ENCODE measurements at places on chromosomes 7 and 10.

- DNase-seq: no peak
These were observed 149.9 kb downstream of the CPED1 start for GRCh38 chr7:121138262-121138933.

- DNase-seq: peak; percentile 65
These were observed 100.6 kb downstream of the MICU1 start for GRCh38 chr10:72525277-72525676.

DNA sequence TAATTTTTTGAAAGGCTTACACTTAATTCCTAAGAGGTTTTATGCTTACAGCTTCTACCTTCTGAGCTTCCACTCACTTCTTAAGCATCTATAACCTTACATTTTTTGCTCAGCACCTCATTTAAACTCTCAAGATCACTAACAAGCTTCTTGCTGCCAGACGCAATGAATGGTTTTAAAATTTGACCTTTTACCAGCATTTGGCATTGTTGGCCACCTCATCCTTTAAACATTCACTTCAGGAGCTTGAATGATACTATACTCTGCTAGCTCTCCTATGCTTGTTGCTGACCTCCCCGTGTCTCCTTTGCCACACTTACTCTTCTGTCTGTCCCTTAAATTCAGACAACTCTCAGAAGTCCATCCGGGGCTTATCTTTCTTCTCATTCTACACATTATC lies 37.7 kb upstream of the ODAD2 start:
- DNase-seq: no peak

DNA sequence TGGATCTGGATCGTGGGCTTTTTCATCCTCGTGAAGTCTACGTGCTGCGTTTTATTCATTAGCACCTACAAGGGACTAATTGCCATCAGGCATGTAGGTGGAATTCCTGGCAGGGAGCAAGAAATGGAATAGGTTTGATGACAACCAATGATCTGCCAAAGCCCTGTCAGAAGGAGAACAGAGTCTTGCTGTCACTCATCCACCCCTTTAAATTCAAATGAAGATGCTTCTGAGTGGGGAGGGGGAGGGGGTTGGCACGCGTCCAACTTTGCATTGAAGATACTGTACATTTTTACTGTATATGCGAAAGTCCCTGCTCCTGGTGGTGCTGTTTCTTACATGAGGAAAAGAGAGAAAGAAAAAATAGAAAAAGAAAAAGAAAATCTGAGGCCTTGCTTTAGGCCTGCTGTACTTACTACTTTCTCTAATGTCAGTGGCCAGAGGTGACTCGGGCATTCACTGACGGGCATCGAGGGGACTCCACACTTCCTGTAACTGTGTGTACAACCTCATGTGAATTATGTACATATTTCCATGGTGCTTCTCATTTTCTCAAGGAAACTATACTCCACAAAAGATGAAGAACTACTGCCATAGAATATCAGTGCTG lies 569.1 kb downstream of the INHBA start:
- no peak for DNase-seq

DNA sequence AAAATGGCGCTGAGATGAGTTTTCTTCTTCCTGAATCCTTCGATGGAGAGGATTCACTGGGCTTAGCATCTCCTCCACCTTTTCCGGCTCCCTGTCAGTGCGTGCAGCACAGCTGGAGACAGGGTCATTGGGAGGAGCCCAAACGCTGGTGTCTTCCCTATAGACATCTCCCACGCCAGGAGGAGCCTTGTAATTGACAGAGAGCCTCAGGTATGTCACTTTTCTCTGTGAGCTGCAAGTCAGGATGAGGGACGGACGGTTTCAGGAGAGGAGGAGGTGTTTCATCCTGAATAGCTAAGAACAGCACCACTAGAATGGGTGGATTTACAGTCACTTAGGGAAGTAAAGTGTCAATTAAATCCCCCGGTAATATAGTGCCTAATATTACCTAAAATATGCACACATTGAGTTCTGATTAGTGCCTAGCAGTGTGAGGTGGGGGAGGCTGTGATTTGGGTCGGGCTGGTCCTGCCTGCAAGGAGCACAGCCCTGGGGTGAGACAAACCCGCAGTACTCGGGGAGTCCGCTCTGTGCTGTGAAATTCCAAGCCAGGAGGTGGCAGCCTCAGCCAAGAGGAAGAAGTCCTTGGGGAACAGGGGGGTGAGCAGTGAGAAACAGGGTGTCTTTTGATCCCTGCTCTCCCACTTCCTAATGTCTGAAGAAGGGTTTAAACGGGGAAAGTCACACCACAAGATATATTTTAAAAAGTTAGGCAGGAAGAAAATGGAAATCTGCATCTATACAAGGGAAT lies 28.2 kb downstream of the IL15RA start:
- DNase-seq: peak; percentile 67

GRCh38 chr7:93719546-93719945 lies 145.0 kb upstream of the CALCR start:
- DNase-seq: no peak

DNA sequence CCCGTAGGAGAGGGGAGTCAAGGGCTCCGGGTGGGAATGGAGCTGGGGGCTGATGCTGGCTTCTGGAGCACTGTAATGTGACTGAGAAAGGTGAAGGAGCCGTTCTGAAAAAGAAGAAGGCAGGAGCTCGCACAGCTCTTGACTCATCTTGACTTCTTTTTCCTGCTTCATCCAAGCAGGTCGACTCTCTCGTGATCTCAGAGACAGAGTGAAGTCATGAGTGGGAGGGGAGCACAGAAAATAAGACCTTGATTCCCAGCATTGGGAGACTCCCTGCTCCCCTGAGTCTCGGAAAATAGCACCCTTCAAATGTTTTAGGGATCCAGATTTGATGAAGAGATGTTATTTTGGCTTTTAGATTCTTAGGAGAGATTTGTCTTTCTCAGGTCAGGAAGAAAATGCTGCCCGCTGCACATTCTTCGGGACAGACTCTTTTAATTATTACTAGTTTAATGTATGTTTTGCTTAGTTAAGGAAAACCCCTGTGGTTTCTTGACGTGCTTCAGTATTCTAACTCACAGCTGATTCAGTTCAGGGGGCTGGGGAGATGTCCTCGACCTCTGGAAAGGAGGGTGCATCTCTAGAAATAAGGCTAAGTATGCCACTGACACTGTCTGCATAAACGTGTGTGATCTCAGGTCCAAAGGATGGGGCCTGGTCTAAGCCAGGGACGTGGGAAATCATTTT lies 34.1 kb downstream of the EGFR start:
- peak; percentile 51 for DNase-seq

DNA sequence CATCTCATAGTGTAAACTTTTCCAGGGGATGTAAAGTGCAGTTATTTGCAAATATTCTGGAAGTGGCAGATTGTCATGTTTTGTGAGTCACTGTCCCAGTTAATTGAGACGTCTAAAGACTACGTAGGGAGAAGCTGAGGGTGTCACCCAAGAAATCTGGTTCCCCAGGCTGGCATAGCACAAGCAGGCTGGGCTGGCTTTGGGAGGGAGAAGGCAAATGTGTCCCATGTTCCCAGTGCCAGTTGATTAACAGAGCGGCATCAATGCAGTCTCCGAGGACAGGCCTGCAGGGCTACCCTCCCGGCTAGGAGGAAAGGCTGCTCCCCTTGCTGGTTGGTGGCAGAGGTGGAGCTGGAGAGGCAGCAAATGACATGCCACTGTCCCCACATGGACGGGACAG lies 388.3 kb upstream of the MKI67 start:
- DNase-seq: no peak

- DNase-seq: peak; percentile 9
These were observed 101.1 kb downstream of the MAGI2 start for GRCh38 chr7:79352323-79352722.

GRCh38 chr7:13989949-13990305 lies 461 bp upstream of the ETV1 start:
- DNase-seq: no peak

GRCh38 chr7:120857588-120858573 lies at the start of gene TSPAN12:
Gene TSPAN12, minus strand, starts transcription at chr7:120858144. Its CDS starts 1,381 bp downstream, at chr7:120856763.
- peak; percentile 87 for DNase-seq

- DNase-seq: no peak
These were observed 13.4 kb upstream of the RASSF4 start for GRCh38 chr10:44946205-44946604.

DNA sequence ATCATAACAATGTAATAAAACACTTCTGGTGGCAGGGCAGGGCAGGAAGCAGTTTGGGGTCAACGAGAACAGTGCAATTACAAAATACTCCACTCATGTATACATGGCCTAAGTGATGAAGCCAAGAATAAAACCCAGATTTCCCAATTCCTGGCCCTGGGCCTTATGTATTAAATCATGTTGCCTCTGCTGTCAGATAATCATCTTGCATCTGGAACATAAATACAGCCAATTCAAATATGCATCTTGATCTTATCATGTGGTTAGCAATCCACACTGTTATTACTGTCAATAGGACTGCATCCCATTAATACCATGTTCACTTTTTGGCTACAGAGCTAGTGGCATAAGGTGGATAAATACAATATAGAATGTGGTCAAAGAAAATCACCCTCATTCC lies 186.5 kb upstream of the SLC25A13 start:
- peak; percentile 94 for DNase-seq

- no peak for DNase-seq
These were observed 21.1 kb upstream of the GPR26 start for GRCh38 chr10:123645016-123645415.

GRCh38 chr7:4240042-4240441 lies 442.1 kb upstream of the FOXK1 start:
- DNase-seq: no peak

- DNase-seq: peak; percentile 51
These were observed 16.8 kb downstream of the TRIM8 start for GRCh38 chr10:102660888-102661657.

DNA sequence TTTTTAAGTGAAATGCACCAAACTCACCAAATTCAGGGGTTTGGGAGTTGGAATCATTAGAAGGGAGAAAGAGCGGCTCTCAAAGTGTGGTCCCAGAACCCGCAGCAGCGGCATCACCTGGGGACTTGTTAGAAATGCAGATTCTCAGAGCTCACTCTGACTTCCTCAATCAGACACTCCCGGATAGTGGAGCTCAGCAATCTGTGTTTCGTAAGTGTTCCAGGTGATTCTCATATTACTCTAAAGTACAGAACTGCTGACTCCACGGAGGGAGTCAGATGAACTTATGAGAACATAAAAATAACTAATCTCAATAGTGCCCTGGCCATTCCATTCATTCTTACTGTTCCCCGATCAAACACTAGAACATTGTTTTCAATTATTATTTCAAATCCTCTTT lies 358.7 kb upstream of the MYO3A start:
- no peak for DNase-seq

GRCh38 chr10:102812231-102812876 lies 24.9 kb downstream of the CYP17A1 start:
- no peak for DNase-seq

DNA sequence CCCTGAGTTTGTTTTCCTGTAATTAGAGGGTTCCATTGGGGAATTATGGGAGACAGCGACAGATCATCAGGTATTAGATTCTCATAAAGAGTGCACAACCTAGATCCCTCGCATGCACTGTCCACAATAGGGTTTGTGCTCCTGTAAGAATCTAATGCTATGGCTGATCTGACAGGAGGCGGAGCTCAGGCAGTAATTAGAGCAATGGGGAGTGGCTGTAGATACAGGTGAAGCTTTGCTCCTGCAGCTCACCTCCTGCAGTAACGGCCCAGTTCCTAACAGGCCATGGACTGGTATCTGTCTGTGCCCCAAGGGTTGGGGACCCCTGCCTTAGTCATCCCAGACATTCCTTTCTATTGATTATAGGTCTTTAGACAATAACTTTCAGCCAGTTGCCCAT lies 894 bp upstream of the ZSCAN21 start:
- DNase-seq: no peak

DNA sequence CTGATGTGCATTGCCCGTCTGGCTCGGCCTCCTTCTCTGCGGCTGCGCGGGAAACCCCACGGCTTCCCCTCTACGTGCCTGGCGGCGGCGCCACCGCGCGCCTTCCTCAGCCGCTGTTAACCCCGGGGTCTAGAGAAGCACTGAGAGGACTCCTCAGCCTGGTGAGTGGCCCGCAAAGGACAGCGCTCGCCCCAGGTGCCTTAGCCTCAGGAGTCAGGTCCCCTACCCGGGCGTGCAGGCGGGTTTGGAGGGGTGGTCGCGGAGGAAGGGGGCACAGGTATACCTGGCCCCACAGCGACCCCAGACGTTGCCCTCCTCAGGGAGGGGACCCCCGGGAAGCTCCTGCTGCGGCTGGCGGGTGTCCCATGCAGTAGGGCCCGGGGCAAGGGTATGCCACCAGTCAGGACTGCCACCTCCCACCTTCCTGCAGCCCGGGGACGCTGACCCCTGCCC lies 51.0 kb downstream of the ARL5B start:
- no peak for DNase-seq

- no peak for DNase-seq
These were observed 3.2 kb downstream of the NYAP1 start for GRCh38 chr7:100486753-100487446.

- peak; percentile 90 for DNase-seq
These were observed 729 bp downstream of the DNAJB6 start for GRCh38 chr7:157337316-157338149.

DNA sequence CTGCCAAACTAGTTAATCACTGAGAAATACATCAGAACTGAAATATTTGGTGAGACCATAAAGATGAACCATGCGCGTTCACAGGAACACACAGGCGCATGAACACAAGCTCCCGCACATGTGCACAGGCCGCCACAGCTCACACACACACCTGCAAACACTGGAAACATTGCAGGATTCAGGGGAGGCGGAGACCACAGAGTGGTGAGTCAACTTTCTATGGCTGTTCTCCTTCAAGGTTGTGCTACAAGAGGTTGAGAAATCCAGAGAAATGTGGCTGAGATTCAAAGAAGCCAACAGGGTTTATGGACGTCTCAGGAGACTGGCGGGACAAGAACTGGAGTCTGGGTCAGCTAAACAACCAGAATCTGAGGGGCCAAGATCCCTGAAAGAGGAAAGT lies 17.8 kb downstream of the ESYT2 start:
- peak; percentile 66 for DNase-seq

DNA sequence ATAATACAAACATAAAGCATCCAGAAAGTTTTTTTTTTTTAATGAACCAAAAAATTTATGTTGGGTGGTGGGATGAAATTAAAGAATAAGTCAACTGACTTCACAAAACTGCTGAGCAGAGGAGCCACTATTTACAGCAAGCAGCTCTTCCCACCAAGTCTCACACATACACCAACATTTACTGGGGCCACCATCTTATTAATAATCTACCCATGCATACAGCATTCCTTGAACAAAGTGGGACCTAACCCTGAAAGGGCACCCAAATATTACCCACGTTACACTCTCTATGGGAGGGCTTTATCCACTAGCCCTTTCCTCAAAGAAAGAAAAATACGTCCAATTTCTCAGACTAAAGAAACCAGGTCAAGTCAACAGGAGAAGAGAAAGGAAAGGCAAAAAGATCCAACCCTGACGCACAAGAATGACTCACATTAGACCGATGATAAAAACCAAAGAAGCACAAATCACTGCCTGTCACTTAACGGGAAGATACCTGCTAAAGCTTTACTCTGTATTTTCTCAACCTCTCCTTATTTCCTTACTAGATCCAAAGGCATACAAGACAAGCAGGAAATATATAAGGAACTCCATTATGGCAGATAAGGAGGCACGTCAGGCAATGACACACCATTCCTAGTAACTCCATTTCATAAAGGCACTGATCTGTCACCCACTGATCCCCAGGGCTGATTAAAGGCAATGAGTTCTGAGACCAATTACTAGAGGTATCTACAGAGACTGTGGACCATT lies 141.8 kb upstream of the ASAH2 start:
- no peak for DNase-seq

- no peak for DNase-seq
These were observed 3.8 kb downstream of the ZNF655 start for GRCh38 chr7:99562114-99562784.
